ENCODE measurements at places on chromosomes 12 and 14.
A peak's percentile ranks its signal among the peaks of the same experiment; 100 is the strongest.

DNA sequence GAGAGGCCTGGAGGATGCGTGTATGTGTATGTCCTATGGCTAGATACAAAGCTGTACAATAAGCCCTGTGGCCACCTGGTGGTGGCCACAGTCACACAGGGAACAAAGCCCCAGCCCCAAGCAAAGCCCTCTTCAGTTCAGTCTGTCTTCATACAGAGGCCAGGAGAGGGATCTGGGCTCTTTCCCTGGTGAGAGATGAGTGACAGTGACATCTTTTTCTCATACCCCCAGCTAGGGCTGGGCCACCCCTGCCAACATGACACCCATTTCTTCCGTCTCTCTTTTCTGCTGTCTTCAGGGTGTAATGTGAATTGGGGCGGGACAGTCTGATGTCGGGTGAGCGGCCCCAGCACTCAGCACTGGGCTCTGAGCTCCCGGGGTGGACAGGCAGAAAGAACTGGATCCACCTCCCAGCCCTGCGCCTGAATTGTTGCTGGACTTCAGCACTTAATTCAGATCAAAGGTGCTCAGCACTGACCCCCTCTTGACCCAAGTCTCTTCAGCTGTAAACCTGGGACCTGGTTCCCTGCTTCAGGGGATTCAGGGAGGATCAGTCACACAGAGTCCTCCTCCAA, 59.8 kb downstream of the SERPINA3 start:
- no peak for DNase-seq

- DNase-seq: no peak
Observed at GRCh38 chr12:114981036-114981435, 297.1 kb upstream of the TBX3 start.

DNA sequence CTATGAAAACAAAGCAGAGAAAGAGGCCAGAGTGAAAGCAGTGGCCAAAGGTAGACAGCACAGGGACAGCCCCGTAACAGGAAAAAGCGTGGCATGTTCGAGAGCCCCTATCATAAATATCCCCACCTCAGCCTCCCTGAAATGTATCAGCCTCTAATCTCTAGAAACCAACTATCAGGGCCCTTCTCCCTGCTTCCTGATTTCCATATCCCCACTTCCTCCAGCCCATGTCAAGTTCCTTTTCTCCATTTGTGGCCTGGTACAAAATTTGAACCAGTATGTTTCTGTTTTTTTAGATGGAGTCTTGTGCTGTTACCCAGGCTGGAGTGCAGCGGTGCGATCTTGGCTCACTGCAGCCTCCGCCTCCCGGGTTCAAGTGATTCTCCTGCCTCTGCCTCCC, 16.9 kb downstream of the DEPDC4 start:
- no peak for DNase-seq

- DNase-seq: peak; percentile 50
Observed at GRCh38 chr12:91687052-91688017, 458.3 kb downstream of the BTG1 start.

DNA sequence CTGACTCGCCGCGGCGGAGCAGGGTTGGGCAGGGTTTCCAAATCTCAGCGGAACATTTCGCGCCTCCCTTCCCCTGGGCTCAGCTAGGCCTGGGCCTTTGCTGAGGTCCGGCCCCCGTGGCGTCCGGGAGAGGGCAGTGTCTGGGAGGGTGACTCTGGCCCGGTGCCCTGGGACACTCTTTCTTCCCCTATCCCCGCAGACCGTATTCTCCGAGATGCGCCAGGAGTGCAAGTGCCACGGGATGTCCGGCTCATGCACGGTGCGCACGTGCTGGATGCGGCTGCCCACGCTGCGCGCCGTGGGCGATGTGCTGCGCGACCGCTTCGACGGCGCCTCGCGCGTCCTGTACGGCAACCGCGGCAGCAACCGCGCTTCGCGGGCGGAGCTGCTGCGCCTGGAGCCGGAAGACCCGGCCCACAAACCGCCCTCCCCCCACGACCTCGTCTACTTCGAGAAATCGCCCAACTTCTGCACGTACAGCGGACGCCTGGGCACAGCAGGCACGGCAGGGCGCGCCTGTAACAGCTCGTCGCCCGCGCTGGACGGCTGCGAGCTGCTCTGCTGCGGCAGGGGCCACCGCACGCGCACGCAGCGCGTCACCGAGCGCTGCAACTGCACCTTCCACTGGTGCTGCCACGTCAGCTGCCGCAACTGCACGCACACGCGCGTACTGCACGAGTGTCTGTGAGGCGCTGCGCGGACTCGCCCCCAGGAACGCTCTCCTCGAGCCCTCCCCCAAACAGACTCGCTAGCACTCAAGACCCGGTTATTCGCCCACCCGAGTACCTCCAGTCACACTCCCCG, 3.0 kb downstream of the WNT1 start:
- DNase-seq: peak; percentile 51

DNA sequence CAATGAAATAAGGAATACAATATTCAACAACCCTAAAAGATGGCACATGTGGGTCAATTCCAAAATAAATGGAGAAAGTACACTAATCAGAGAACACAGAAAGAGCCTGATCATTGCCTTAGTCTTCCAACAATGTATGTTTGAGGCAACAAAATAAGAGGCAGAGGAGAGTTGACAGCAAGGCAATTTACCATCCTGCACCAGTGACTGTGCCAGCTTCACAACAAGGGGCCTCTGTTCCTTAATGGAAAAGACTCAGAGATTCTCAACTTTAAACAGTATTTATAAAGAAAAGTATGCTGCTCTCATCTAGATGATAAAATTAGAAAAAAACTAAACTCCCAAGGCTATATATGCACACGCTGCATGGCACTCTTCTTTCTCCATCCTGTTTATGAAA, 25.9 kb downstream of the EPS8 start:
- no peak for DNase-seq

- no peak for DNase-seq
Observed at GRCh38 chr12:130280742-130281141, 56.9 kb upstream of the PIWIL1 start.

- DNase-seq: no peak
Observed at GRCh38 chr14:89226801-89227495, 190.1 kb downstream of the FOXN3 start.

- no peak for DNase-seq
Observed at GRCh38 chr12:57846285-57846576, 298 bp downstream of the CTDSP2 start.

- peak; percentile 80 for DNase-seq
Observed at GRCh38 chr12:108803428-108804105, 53.8 kb downstream of the SSH1 start.

DNA sequence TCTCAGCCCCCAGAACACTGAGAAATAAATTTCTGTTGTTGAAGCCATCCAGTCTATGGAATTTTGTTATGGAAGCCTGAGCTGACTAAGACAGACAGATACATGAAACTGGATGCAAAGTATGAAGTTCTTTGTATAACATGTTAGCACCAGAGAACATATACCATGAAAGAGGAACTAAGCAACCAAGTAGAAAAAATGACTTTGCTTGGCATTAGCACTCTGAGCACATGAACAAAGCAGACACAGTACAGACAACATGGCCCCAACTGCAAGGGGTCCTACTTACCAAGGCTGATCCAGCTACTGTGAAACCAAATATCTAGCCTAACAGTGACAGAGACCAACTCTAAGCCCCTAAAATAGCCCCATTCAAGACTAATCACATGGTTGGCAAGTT, 13.8 kb downstream of the EXOC5 start:
- no peak for DNase-seq

DNA sequence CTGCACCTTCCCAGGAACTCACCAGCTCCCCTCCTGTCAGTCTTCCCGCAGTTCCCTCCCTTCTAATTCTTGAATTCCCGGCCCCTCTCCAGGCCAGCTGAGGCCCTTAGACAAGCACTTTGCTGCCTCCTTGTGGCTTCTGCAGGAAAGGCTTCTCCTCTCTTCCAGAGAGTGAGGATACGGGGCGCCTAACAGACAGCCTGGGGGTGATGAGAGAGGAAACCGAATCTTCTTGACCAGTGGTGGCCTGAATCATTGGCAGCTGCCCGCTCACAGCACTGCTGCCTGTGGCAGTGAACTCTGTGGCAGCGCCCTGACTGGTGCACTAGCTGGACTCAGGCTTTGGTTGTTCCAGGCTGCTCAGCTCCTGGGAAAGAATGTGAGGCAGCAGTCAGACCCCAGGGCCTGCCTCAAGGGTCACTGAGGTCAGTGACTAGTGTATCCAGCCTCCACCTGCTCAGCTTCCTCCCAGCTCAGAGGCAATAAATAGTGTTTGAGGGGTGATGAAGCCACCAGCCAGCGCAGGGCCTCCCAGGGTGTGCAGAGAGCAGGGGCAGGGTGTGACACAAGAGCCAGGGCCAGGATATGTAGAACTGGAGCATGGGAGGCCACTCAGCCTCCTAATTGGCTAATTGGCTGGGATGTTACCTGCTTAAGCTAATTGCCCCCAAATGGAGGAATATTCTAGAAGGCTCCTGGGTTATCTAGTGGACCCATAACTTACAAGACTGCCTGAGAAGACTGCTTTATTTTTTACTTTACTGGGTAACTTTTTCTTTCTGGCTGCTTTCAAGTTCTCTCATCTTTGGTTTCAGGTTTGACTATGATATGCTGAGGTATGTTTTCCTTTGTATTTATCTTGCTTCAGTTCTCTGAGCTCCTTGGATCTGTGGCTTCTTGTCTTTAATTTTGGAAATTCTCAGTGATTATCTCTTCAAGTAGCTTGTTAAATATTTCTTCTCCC, 12.9 kb upstream of the MCRS1 start:
- DNase-seq: peak; percentile 61

- peak; percentile 68 for DNase-seq
Observed at GRCh38 chr12:14367040-14367661, 1.7 kb downstream of the ATF7IP start.

DNA sequence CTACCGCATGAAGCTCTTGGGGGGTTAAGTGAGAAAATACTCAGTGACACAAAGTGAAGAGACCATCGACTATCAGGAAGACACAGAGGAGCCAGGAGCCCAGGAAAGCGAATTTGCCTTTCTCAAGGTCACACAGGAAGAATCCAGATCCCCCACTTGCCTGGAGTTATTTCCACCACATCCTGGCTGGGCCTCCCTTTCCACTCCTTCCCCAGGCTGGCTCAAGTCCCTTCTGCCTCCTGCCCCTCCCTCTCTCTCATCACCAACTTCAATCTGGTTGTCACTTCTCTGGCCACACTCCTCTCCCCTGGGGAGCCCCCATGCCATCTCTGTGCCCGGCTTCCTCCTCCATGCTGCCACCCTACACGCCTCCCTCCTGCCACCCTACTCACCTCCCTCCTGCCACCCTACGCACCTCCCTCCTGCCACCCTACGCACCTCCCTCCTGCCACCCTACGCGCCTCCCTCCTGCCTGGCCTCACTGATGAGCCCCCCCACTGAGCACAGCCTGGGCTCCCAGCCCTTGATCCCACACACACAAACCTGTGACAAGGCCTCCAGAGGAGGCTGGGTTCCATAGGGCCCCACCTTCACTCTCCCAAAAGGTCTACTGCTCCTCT, 6.3 kb downstream of the SCNN1A start:
- DNase-seq: no peak

- DNase-seq: no peak
Observed at GRCh38 chr12:68529869-68530268, 80.8 kb upstream of the RAP1B start.

GRCh38 chr14:51643140-51643539, 8.6 kb upstream of the FRMD6 start:
- DNase-seq: no peak

GRCh38 chr12:114920771-114921554, 237.0 kb upstream of the TBX3 start:
- DNase-seq: no peak

GRCh38 chr14:76080471-76080870, 71.3 kb upstream of the GPATCH2L start:
- no peak for DNase-seq

GRCh38 chr12:16492820-16493797, 112.9 kb downstream of the LMO3 start:
- no peak for DNase-seq

DNA sequence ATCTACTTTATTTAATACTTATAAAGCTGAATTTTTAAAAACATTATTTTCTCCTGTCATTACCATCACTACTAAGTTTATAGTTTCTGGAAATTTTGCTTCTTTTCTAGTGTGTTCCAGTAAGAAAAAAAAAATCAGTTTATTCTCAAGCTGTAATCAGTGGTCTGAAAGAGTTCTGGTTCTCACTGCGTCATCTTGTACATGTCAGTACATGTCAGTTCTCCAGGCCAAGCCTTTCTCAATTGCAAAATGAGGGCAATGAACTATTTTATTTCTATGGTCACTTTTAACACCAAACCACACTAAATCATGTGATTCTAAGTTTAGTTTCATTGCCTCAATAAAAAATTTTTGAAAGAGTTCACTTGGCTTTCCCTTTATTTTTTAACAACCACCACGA, 468.9 kb upstream of the LRFN5 start:
- no peak for DNase-seq

DNA sequence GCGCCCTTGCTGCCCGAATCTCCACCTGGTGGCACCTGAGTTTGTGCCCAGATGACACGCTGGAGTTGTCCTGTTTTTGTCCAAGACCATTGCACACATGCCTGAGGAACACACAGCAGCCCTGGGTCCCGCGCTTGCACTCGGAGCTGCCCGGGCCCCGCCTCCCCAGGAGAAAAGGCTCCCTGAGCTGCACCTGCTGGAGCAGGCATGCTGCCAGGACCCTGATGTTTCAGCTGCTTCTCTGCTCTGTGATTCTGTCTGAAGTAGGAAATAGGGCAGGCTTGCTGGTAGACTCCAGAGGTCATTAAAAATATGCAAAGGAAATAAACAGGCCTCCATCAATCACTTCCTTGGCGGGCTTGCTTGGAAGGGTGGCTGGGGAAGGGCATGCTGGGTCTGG, 271.6 kb downstream of the CACNA1C start:
- no peak for DNase-seq

DNA sequence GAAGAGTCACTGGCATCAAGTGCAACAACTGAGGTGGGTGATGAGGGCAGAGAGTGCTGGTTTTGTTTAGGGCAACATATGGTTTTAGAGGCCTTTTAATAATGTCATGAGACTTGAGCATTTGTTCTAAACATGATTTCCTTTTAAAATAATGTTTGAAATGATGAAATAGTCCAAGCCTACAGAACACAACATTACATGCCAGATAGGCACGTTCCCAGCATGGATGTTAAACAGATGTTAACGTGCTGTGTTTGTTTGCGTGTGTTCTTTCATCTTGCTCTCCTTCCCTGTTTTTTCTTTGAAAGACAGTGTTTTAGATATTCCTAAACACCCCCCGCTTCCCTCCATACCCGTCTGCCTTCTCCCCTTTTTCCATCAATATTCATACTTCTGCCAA, 82.3 kb downstream of the RGS6 start:
- no peak for DNase-seq
